CD4-positive, alpha-beta T cell treated with Interferon gamma for 1 hour (primary cell): ENCODE measurements at places on chromosomes 1 and 21.
A peak's percentile ranks its signal among the peaks of the same experiment; 100 is the strongest.

DNA sequence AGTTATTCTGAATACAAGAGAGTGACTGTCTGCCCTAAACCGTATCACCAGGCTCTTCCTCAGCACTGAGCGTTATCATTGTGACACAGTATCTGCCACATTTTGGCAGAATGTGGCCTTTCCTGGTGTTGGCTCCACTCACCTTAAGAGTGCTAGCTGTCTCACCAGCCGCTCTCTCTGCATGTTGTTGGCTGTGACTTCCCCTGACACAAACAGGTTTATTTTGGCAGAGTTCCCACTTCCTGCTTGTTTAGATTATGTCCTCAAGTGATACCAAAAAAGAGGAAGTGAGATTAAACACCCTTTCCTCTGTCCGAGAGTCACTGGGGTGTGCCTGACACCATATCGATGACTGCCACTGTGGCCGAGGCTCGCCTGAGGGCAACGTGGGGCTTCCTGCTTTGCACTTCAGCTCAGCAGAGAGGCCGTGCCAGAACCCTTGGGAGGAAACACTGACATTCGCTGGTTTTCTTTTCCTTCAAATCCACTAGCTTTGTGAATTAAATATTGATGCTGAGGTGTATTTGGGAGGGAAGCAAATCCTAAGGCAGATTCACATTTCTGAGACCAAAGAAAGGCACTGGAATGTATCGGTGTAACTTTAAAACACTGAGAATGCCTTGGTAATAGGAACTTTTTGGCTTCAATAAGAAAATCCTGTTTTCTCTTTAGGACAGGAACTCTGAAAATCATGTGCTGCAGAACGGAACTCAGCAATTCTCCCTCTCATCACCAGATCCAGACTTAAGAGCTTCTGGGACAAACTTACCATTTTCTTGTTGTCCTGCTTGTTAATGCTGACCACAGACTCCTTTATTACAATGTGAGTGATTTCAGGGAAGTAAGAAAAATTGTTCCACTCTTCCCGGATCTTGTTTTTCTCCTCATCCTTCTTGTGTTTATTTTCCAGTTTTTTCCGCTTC, 102.1 kb downstream of the JAK1 start:
- peak; percentile 81 for DNase-seq

- DNase-seq = no peak
Observed at GRCh38 chr1:113849072-113849471, 22.4 kb downstream of the PTPN22 start.

DNA sequence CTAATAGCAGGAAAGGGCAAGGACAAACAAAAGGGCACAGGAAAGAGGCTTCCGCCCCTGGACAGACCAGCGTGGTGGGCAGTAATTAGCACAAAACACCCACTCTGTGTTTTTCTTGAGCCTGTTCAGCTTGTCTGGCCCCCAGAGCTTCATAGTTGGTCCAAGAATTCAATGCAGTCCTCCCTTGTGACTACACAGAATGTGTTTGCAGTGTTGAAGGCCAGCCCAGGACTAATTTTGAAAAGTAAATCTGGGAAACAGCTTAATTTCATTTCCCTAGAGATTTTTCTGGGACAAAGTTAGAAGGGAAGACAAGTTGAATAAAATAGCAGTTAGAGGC, 49.2 kb upstream of the LMO4 start:
- no peak for DNase-seq

GRCh38 chr21:14900611-14901010, 164.2 kb downstream of the NRIP1 start:
- no peak for DNase-seq
